Hematopoietic multipotent progenitor cell treated with erythropoietin and hydrocortisone succinate and interleukin-3 and kit ligand, for 8 days (in vitro differentiated cells): ENCODE measurements at places on chromosomes 13 and 19.
A peak's percentile ranks its signal among the peaks of the same experiment; 100 is the strongest.

DNA sequence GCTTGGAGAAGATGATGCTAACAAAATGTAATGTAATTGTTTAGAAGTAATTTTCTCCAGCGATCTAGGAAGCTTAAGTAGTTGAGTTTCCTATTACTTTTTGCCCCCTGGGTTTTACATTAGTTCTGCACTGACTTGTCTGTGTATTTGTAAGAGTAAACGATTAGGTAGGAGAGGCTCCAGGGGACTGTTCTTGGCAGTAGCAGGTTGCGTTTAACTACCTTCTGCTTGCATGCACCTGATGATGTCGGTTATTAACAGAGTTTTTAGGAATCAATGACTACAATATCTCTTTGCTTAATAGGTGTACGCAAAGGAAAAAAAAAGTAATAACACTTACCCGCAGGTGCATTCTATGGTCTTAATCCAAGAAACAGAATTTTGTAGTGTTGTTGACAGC, 18.3 kb upstream of the UGGT2 start:
- no peak for DNase-seq

- DNase-seq, result no peak
These were observed 156.4 kb downstream of the KCTD15 start for GRCh38 chr19:33953023-33953422.

DNA sequence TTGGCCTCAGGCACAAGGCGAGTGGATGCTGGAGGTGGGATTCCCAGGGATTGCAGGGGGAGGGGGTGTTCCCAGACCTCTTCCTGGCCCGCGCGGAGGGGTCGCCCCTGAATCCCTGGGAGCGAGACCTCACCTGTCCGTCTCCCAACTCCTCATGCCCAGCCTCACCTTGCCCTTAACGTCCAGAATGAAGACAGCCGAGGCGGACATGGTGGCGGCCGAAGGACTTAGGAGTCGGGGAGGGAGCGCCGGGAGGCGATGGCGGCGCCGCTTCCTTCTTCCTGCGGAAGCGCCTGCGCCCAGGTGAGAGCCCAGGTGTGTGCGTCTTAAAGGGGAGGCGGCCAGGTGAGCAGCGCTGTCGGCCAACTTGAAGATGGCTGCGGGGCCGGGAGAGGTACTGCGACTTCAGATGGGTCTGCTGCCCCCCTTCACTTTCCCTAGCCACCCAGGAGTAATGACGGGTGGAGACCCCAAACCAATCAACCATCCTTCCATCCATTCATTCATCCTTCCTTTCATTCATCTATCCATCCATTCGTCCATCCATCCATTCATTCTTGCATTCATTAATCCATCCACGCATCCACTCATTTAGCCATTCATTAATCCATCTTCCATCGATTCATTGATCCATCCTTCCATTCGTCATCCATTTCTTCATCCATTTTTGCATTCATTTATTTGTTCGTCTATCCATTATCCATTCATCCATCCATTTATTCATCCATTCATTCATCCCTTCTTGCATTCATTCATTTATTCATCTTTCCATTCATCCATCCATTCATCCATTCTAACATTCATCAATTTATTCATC, at the start of gene AP1M2:
Gene AP1M2, minus strand, starts transcription at position 291 of the 817 bp plus-strand sequence. Its CDS starts 81 bp downstream, at position 210.
- DNase-seq, result no peak

GRCh38 chr13:84954636-84955035, 844.6 kb downstream of the SLITRK6 start:
- no peak for DNase-seq

DNA sequence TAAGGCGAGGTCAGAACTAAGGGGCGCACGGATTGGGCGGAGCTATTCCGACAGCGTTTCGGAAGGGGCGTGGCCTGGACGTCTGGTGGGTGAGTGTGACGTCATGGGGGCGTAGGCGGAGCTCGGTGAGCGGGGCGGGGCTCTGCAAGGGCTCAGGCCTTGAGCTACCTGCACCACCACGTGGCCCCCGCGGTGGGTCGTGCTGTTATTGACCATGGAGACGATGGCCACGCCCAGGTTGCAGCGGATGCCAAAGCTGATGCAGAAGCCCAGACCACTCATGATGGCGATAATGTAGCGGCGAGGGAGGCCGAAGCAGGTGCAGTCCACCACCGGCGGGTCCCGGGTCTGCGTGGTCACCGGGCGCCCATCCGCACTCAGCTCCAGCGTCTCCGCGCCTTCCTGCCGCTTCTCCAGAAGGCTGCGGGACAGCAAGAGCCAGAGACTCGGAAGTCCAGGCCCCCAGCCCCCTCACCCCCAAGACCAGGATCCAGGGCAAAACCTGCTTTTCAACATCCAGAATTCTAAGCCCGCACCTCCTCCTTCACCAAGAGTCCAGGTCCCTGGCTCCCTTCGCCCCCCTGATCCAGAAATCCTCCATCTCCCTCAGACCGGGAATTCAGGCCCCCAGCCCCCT, 4.8 kb downstream of the SLC17A7 start:
- peak; percentile 48 for DNase-seq

- no peak for DNase-seq
These were observed 133.9 kb upstream of the WASF3 start for GRCh38 chr13:26423629-26424028.
